Panc1 (cell line): ENCODE measurements at places on chromosomes 5 and 9.

GRCh38 chr9:92711146-92711545 lies 41.2 kb upstream of the IPPK start:
- DNase-seq: no peak

DNA sequence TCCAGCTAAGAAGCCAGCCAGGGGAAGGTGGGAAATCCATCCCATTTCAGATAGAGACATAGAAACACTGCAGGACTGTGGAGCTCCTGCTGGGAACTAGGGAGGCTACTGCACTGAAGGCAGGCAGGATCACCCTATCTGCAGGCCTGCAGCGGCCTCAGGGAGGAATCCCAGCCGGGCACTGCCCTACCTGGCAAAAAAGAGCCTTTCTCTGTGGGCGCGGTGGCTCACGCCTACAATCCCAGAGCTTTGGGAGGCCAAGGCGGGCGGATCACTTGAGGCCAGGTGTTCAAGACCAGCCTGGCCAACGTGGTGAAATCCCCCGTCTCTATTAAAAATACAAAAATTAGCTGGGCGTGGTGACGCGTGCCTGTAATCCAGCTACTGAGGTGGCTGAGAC lies 71.4 kb upstream of the PHYKPL start:
- no peak for DNase-seq

GRCh38 chr9:70959366-70959765 lies 162.1 kb downstream of the TRPM3 start:
- DNase-seq: no peak

GRCh38 chr5:112914584-112914983 lies 7.4 kb downstream of the REEP5 start:
- no peak for DNase-seq

DNA sequence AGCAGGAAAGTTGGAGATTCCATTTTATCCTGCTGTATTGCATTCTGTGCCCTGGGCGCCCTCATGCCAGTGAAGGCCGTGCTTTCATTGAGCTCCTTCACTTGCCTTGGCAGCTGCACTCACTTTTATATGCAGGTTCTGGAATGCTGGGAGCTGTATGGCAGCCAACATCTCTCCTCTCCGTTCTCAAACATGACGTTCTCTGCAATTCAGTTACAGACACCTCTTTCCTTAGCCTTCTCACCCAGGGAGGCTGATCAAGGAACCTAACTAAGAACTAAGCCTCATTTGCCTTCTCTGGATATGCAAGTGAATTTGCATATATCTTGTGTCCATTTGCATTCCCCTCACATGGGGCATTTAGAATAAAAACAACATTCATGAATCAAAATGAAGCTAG lies 29.4 kb upstream of the PURA start:
- no peak for DNase-seq

GRCh38 chr5:148685520-148686134 lies 31.3 kb upstream of the HTR4 start:
- no peak for DNase-seq

- no peak for DNase-seq
Observed at GRCh38 chr9:129252937-129253802, 75.1 kb upstream of the IER5L start.

- no peak for DNase-seq
Observed at GRCh38 chr9:84856181-84856632, 186.7 kb downstream of the NTRK2 start.

DNA sequence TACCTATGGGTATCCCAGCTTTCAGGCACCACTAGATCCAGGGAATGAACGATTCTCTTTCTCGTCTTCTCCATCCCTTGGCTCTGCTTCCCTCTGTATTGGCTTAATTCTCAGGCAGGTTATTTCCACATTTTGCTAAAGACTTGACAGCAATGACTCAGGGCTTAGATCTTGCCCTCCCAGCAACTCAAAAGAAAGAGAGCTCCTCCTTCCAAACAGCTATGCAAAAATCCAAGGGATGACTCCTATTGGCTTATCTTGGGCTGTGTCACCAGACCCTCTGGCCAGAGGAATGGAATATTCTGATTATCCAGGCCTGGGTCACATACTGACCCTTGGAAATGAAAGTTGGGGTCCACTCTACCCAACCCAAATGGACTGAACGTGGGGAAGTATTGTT lies 270.2 kb downstream of the NTRK2 start:
- no peak for DNase-seq

GRCh38 chr5:138610918-138611677 lies 35.9 kb upstream of the HSPA9 start:
- no peak for DNase-seq

GRCh38 chr5:104045987-104046386 lies 483.4 kb upstream of the NUDT12 start:
- DNase-seq: no peak

DNA sequence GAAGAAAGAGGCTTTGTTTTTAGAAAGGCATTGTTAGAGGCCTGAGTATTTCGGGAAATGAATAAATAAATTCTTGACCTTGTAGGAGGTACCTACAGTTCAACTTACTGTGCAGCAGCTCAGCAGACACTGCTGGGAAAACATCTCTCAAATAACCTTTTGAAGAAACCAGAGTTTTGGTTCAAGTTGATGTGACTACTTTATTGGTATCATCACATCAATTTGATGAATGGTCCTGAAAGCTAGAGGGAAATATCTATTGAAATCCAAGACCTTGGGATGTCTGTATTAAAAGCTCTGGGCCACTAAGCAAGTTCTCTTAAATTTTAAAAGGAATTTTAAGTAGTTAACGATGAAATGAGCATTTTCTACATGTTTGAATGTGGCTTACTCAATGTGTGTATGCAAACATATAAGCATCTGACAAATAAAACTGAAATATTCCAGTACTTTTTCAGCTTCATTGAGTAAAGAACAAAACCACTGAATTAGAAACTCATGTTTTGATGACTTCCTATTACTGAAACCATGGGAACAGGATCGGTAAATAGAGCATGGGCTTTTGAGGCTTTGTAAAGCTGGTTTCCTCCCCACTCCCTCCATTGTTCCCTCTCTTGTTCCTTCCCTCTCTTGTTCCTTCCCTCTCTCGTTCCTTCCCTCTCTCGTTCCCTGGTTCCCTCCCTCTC lies 36.7 kb downstream of the SLC27A6 start:
- no peak for DNase-seq
